Adipose tissue (tissue), 3 donors: ENCODE measurements at places on chromosomes 7 and 10. TPM values are rescaled to one million over a fixed set of nuclear protein-coding genes. Genes with fewer than 3 reads are reported as not detected.

The CLCN1 gene
- not detected for polyA plus RNA-seq

The APBB1IP gene
- polyA plus RNA-seq: 24.3 TPM

The INHBA gene
- polyA plus RNA-seq: 0.07 TPM

The FBH1 gene
- polyA plus RNA-seq: 24.0 TPM

The NKX1-2 gene
- polyA plus RNA-seq: not detected

The CRCP gene
- polyA plus RNA-seq: 18.6 TPM

The PROSER2 gene
- polyA plus RNA-seq: 2.8 TPM

The HPSE2 gene
- 0.06 TPM for polyA plus RNA-seq

The CARD11 gene
- 0.79 TPM for polyA plus RNA-seq

The CAV2 gene
- polyA plus RNA-seq: 57.5 TPM

The IL15RA gene
- 29.6 TPM for polyA plus RNA-seq

The NRP1 gene
- polyA plus RNA-seq: 70.9 TPM

The PSPH gene
- polyA plus RNA-seq: 3.9 TPM

The ABCB4 gene
- polyA plus RNA-seq: 0.06 TPM

The ADARB2 gene
- 0.56 TPM for polyA plus RNA-seq

The TMEM213 gene
- polyA plus RNA-seq: 0.15 TPM

The ADD3 gene
- 39.8 TPM for polyA plus RNA-seq

The TUBB8 gene
- not detected for polyA plus RNA-seq
